ENCODE measurements at places on chromosomes 3 and 15.

- DNase-seq: no peak
Measured at GRCh38 chr3:141103067-141103466, 51.9 kb downstream of the SPSB4 start.

- DNase-seq: no peak
Measured at GRCh38 chr15:31302029-31302657, 24.5 kb upstream of the KLF13 start.

DNA sequence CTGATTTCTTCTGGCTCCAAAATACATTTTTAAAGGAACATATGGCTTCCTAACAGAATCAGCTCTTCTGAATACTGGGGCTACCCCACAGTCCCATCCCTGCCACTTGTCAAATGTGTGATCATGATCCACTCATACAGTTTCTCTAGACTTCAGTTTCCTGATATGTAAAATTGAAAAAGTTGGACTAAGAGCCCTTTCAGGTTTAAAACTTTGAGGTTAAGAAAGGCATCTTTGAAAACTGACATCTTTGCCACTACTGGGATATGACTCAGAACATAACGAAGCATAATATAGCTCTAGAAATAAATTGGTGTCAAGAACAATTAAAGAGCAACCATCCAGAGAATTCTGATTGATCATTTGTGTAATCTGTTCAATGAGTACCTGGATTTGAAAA, 248.3 kb downstream of the IL5RA start:
- no peak for DNase-seq

GRCh38 chr3:99502871-99503270, 135.5 kb upstream of the COL8A1 start:
- DNase-seq: no peak

DNA sequence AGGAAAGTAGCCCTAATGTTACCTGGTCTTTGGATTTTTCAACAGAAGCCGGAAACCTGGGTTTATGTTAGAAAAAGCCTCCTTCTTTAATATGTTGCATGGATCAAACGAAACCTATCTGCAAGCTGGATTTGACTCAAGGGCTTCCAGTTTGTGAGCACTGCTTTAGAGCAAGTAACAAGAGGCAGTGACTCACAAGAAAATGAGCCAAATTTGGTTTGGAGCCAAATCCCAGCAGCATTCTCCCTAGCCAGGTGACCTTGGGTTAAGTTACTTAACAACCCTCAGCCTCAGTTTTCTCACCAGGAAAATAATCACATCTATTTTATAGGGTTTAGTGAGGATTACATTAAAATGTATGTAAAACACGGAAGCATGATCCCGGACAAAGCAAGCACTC, 215.2 kb upstream of the PRICKLE2 start:
- no peak for DNase-seq

- no peak for DNase-seq
Measured at GRCh38 chr3:124576565-124577493, 153.4 kb upstream of the UMPS start.

DNA sequence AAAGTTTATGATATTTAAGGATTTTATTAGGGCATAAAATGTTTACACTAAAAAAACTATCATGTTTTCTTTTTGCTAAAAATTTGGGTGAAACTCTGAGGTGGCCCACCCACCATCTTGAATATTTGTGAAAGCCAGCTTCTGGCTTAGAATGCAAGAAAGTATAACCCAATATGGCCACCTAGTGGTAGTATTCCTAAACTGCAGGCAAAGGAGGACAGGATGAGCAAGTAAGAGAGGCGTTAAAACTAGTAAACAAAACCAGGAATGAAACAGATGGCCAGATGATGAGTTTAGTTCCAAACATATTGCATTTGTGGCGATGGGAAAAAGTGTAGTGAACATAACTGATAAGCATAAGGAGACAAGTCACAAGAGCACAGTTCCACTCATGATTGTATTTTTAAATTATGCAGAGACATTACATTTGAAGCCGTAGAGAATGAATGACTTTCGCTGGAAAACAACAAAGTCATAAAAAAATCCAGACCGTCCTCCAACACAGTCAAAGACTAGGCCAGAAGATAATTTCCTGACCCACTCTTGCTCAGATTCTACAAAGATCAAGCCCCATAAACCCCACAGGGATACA, 103.3 kb upstream of the PRTG start:
- no peak for DNase-seq

GRCh38 chr3:131892331-131892730, 142.5 kb downstream of the CPNE4 start:
- no peak for DNase-seq

GRCh38 chr3:177992993-177993970, 543.0 kb upstream of the KCNMB2 start:
- no peak for DNase-seq

GRCh38 chr15:101489237-101489598, 289 bp downstream of the PCSK6 start:
- no peak for DNase-seq

GRCh38 chr3:197798863-197799262, 7.8 kb downstream of the LRCH3 start:
- no peak for DNase-seq

- no peak for DNase-seq
Measured at GRCh38 chr3:137347132-137347531, 389.3 kb downstream of the IL20RB start.

DNA sequence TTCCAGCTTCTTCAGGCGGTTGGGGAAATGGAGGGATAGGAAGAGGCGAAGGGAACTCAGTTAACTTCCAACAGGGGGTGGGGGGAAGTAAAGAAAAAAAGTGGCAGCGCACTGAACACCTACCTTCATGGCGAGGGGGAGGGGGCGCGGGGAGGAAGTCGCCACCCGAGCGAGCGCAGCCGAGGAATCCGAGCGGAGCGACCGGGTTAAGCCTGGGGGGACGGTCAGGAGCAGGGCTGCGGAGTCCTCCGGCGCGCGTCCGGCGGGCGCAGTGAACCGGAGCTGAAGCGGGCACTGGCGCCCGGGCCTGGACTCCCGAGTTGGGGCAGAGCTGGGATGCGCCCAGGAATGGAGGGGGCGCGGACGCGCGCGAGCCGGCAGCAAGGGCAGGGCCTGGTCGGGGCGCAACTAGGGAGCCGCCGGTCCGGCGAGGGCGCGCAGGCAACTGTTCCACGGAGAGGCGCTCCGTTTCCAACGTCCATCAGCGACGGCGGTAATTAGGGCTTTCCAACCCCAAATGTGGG, at the start of gene WNT5A:
TSS of gene WNT5A (minus strand) at position 450 of the 524 bp plus-strand sequence. CDS start at position 129, 321 bp downstream.
- no peak for DNase-seq

DNA sequence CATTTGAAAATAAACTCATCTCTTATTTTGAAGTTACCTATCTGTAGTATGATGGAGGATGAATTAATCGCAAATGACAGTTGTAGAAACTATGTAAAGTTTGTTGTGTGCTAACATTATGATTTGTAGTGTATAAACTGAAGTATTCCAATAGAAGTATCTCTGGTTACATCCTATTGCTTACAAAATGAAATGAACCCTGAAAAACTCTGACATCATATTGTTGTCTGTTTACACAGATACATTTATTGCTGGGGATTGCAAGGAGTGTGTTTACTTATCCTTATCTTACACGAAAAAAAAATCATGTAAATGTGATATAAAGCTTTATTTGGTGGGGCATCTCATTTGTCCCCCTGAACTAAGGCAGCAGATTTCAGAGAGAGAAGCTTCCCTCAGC, 2.6 kb upstream of the ABHD10 start:
- DNase-seq: no peak

GRCh38 chr3:183837894-183838293, 12.5 kb upstream of the MAP6D1 start:
- DNase-seq: no peak

GRCh38 chr3:156582532-156583183, 27.7 kb upstream of the SSR3 start:
- DNase-seq: no peak

DNA sequence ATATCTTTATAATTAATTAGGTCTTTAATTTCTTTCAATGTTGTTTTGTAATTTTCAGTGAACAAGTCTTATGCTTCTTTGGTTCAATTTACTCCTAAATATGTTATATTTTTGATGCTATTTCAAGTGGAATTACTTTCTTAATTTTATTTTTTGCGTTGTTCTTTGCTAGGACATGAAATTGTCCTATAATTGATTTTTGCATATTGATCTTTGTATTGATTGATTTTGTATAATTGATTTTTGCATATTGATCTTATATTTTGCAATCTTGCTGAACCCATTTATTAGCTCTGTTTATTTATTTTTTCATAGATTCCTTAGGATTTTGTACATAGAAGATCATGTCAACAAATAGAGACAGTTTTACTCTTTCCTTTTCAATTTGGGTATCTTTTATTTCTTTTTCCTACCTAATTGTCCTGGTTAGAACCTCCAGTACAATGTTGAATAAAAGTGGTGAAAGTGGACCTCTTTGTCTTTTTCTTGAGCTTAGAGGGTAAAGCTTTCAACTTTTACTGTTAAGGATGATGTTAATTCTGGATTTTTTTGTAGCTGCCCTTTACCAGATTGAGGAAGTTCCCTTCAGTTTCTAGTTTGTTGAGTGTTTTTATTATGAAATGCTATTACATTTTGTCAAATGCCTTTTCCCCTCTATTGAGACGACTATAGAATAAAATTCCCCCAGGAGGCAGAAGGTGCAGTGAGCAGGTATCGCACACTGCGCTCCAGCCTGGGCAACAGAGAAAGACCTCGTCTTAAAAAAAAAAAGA, 36.8 kb upstream of the CCDC50 start:
- DNase-seq: no peak

DNA sequence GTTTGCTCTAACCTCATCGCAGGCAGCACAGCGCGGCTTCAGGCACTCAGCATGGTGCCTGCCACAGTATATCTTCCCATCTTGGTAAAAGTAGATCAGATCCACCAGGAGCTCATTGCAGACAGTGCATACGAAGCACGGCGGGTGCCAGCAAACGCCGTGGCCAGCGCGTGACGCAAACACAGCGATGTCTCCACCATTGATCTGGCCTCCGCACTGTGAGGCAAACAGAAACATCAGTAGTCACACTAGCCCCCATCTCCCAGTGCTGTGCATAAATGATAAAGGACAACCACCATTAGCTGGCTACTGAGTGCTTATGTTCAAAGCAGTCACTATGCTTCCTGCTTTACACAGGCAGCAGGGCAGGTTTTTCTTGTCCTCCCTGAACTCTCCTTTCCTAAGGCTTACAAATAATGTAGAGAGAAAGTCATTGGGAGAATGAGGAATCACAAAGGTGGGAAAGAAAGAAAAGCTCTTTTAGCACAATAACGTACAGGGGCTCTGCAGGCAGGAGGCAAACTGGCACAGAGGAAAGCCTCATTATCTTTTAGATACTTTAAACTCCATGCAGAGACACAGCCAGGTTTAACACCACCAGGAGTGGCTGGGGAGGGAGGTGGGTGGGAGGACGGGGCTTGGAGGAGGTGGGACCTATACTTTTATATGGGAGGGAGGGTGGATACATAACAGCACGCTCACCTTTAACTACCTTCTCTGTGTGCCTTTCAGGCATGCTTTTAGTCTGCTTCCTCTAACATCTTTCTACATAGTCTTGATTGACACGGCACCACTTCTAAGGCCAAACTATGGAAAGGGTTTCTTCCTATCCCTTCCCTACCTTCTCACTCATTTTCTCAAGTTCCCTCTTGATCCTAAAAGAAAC, 67.9 kb downstream of the PRICKLE2 start:
- no peak for DNase-seq

GRCh38 chr15:64847448-64847847, 5.7 kb downstream of the PLEKHO2 start:
- no peak for DNase-seq

DNA sequence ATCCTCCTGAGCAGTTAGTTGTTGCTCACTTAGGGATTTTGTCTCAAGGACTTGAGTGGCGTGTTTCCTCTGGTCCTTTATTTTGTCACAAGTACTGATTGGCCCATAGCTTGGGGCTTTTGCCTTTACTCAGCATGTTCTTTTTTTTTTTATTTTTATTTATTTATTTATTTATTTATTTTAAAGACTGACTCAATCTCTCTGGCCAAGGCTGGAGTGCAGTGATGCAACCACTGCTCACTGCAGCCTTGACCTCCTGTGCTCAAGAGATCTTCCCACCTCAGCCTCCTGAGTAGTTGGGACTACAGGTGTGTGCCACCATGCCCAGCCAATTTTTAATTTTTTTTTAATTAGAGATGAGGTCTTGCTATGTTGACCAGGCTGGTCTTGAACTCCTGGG, 223.9 kb upstream of the TPM1 start:
- no peak for DNase-seq

- DNase-seq: no peak
Measured at GRCh38 chr3:14891135-14892132, 55.9 kb upstream of the NR2C2 start.

- no peak for DNase-seq
Measured at GRCh38 chr3:31729573-31729972, 196.8 kb downstream of the STT3B start.

GRCh38 chr3:70550723-70551319, 238.4 kb upstream of the MDFIC2 start:
- peak; percentile 52 for DNase-seq

DNA sequence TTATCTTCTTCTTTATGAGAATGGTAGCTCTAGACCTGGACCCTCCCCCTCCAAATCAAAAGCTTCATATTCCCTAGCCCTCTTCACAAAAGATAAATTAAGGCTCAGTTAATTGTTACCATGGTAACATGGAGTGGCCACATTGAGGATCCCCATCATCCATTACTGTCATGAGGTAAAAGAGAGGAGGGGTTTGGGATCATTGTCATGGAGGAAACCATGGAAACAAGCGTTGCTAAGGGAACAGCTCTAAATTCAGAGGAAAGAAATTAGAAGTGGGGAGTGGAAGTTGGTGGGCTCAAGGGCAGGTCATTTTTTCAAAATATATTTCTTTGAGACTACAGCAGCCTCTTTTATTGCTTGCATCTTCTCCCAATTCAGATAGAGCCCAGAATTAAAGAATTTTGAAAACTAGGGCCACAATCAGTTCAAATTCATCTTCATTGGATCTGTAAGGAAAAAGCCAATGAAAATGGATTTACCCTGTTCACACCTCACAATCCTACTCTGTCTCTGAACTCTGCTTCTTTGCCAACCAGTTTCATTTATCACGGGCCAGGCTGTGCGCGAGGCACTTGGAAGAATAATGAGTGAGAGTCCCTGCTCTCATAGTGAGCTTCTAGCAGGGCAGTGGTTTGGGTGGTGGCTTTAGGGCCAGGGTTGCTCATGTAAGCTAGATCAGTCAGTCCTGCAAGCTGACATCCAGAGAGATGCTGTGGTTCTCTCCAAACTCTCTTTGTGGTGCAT, 11.6 kb upstream of the AEN start:
- no peak for DNase-seq

DNA sequence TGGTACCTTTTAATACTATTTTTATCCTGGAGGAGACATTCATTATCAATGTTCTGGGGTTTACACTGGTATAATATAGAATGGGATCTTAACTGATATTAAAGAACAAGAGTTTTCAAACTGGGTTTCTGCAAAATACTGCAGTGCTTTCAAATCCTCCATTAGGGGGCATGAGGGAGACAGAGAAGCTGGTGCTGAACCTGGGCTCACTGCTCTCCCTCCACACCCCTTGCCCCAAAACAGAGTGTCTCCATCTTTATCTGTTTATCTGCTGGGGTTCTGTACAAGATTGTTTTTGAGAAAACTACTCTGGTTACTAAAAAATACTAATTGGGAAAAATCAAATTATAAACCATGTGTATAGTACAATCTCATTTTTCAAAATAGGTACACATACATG, 41.7 kb downstream of the CADPS start:
- DNase-seq: no peak

- DNase-seq: no peak
Measured at GRCh38 chr3:129399895-129400357, 28.5 kb downstream of the EFCAB12 start.

- DNase-seq: no peak
Measured at GRCh38 chr15:70415398-70415797, 317.7 kb upstream of the TLE3 start.

Measured in stimulated activated CD8-positive, alpha-beta memory T cell treated with anti-CD3 and anti-CD28 coated beads, Interleukin-2, amount 100 ng/mL, for 1 hour (primary cell).